HT-29 (cell line): ENCODE measurements at places on chromosomes 16 and 17.
A peak's percentile ranks its signal among the peaks of the same experiment; 100 is the strongest.

DNA sequence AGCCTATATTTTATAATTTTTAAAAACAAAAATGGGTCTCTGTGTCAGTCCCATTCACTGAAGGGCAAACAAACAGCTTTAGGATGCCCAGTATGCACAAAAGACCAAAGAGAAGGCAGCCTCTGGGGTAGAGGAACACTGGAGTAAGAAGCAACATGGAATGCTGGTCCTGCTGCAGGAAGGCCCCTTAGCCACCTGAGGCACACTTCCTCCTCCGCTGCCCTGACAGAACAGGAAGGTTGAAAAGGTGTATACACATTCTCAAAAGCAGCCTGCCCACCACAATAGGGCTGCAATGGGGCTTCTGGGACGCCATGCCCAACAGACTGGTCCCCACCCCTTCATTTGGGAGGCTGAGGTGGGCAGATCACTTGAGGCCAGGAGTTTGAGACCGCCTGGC lies 19.5 kb downstream of the TOM1L2 start:
- DNase-seq: no peak

DNA sequence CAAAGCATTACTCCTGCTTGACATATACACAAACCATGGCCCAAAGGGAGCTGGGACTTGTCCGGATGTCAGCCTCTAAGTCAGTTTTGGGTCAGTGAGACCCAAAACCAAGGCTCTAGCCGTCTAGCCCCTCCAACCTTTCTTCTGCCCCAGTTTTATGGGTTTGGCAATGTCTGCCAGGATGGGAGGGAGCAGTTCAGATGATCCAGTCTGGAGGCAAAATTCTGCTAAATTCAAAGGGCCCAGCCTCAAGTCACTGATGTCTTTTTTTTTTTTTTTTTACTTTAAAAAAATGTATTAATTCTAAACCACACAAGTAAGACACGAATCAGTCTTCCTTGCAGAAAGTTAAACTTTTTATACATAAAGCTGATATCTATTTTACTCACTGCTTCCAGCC lies 8.6 kb downstream of the NLRC5 start:
- DNase-seq: no peak

DNA sequence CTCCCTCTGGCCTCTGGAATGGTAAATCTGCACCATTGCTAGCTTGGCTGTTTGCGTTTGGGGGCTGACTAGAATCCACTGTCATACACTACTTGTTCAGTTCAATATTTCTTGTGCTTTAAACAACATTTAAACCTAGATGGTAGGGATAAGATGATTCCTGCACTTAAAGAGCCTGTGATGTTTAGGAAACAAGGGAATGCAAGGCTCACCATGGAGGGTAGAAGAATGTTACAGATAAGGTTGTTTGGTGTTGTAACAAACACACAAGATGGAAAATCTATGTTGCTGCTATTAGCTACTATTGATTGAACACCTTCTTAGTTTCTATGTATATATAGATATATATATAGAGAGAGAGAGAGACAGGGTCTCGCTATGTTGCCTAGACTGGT lies 31.4 kb downstream of the YPEL2 start:
- no peak for DNase-seq

DNA sequence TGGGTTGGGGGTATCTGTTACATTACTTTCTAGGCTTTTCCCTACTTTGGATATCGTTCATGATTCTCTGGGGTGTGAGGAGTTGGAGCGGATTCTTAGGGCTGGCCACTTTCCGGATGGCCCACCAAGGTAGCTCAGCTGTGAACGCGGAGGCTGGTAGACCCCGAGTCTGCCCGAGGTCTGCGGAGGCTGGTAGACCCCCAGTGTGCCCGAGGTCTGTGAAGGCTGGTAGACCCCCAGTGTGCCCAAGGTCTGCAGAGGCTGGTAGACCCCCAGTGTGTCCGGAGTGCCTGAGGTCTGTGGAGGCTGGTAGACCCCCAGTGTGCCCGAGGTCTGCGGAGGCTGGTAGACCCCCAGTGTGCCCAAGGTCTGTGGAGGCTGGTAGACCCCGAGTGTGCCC lies 99.2 kb upstream of the ZNF469 start:
- no peak for DNase-seq

DNA sequence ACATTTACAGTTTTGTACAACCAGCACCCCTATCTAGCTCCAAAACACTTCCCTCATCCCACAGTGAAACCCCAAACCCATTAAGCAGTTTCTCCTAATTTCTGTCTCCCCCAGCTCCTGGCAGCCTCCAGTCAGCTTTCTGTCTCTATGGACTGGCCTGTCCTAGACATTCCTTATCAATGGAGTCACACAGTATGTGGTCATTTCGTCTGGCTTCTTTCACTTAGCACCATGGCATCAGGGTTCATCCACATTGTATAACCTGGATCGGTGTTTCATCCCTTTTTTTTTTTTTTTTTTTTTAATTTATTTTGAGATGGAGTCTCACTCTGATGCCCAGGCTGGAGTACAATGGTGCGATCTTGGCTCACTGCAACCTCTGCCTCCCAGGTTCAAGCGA lies 68.5 kb downstream of the ZDHHC7 start:
- DNase-seq: no peak

DNA sequence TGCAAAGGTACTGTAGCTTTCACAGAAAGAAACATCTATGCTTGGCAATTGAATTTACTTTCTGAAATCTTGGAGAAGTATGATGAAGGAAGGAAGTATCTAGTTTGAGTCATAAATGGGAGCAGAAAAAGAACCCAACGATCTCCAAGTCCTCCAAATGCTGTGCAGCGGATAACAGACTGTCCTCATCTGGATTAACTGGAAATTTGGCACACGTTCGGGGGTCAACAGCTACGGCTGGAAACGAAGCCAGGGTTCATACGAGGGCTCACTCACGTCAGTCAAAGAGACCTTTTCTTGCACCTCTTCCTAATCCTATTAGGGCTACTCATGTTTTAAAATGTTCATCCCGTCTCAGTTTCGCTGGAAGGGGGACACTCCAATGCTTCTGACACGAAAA lies 152.0 kb downstream of the ZFHX3 start:
- DNase-seq: no peak

DNA sequence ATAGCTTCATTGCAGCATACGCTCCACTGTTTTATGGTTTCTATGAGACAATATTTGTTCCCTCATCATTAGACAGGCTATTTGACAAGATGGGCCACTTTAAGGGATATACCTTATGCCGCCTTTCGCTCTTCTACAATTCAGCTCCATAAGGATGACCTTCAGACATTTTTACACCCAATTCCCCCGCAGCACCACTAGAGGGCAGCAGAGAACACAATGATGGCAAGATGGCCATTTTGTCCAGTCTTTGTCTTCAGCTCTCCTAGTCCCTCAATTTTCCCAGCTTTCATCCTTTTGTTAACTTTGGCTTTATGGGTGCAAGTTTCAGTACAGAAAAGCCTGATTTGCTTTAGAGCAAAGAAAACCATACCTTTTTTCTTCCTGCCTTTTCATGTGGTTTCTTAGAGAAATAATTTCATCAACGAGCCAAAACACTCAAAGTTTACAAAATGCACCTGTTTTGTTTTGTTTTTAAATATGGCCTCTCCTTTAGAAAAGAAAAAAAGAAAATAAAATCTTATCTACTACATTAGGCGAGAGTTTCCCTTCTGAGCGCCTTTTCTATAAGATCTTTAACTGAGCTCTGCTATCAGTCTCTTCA lies 355.3 kb downstream of the TOX3 start:
- peak; percentile 86 for DNase-seq

DNA sequence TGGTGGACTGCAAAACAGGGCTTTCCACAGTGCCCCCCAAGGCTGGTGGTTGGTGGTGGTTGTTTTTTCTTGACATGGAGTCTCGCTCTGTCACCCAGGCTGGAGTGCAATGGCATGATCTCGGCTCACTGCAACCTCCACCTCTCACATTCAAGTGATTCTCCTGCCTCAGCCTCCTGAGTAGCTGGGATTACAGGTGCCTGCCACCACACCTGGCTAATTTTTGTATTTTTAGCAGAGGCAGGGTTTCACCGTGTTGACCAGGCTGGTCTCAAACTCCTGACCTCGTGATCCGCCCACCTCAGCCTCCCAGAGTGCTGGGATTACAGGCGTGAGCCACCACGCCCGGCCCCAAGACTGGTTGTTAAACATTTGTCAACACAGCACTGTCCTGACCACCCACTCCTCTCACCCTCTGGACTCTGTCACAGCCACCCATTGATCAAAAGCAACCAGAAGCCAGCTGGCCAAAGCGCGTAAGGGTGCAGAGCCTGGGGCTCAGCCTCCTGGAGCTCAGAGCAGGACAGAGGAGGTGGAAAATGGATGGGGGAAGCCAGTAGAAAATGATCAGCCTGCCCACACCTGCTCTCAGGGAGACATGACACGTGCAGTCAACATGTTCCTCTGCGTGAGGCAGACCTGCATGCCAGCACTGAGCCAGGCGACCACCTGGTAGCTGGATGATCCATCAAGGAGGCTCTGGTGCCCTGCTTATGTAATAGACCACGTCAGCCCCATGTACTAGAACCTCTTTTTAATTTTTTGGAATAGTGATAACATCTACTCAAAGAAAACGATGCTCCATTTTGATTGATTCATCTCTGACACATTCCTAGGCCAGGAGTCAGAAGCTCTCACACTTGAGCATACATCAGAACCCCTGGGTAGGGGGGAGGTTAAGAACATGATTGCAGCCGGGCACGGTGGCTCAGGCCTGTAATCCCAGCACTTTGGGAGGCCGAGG lies 14.8 kb upstream of the OSGIN1 start:
- no peak for DNase-seq

DNA sequence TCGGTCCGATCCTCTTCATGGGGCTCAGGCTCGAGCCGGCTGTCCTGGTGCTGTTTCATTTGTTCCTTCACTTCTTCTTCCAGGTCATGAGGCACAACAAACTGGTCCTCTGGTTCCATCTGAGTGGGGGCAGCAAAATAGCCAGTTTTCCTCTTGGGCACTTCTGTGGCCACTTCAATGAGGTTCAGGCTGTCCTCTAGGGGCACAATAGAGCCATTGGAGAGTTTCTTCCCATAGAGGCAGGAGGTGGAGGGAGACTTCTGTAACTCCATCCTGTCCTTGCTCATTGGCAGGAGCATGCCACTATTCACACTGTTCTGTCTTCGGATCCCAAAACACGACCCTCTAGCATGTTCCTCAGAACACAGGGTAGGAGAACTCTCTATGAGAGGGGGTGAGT lies 22.9 kb downstream of the MARVELD3 start:
- DNase-seq: peak; percentile 41

DNA sequence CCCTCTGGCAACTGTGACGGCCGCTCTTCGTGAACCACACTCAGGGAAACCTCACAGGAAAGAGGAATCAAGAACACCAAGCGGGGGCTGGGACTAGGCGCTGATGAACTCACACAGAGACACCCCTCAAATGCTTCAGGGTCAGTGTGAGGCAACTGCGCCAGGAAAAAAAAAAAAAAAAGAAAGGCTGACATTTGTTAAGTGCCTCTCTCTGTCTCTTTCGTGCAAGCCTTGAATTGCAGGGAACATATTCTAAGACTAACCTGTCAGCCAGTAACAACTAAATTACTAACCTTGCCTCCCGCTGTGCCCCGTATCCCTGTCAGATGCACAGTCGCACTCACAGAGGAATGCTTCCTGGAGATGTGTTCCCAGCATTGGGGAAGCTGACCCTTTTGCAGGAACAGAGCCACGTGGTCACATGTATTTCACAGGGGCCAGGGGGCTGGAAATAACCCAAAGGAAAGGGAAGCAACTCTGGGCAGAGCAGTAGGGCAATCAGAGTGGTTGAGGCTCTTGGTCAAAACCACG lies 247.8 kb downstream of the XYLT1 start:
- DNase-seq: no peak

GRCh38 chr16:15650698-15651171 lies 690 bp downstream of the NDE1 start:
- peak; percentile 18 for DNase-seq

DNA sequence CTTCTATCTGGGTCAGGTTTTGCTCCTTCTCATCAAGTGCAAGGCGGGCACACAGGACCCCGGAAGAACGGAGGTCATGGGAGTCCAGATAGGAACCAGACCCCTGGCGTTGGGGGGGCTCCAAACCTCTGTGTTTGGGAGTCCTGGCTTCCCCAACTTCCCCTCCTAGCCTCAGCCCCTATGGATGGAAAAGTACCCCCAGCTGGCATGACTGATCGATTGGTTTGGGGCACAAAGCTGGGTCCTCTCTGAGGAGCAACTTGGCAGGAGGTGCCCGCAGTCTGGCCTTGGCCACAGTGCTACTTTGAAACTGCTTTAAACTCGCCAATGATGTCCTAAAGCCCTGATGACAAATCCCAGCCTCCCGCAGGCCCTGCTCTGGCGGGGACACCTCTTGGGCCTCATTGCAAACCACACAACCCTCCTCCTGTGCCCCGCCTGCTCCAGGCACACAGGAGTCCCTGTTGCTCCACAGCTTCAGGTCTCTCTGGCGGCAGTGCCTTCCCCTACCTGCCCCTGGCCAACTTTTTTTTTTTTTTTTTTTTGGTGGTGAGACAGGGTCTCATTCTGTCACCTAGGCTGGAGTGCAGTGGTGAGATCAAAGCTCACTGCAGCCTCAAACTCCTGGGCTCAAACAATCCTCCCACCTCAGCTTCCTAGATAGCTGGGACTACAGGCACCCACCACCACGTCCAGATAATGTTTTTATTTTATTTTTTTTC lies 38.0 kb upstream of the SNN start:
- DNase-seq: no peak

DNA sequence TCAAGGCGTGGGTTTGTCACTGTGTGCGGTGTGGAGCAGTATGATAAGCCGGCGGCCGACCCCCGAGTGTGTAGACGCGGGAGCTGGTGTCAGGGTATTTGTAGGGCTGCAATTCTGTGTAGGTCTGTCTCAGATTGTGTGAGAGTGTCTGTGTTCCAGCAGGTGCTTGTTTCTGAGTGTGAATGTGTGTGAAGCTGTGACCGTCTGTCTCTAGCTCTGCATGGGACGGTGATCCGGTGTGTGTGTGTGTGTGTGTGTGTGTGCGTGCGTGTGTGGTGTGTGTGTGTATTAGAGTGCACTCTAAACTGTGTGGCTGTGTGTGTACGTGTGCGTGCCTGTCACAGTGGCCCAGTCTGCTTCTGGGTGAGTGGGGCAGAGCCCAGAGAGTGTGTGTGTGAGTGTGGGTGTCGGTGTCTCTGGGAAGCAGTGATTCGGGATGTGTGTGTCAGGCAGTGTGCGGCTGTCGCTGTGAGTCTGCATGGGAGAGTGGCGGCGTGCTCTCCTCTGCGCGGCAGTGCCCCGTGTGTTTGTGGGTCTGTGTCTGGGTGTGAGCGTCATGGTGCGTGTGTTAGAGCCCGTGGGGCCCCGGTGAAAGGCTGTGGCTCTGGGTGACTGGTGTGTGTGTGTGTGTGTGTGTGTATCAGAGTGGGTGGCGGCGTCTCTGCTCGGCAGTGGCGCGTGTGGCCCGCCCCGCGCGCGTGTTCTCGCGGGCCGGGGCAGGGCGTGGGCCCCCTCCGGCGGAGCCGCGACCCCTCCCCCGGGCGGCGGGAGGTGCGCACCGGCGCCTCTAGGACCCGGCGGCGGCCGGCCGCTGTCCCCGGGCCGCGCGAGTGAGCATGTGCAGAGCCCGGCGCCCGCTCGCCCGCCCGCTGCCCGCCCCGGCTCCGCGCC lies at the start of gene WSCD1:
Gene WSCD1, plus strand, starts transcription at position 841 of the 891 bp plus-strand sequence. CDS start 10,280 bp downstream, outside the sequence.
- no peak for DNase-seq

GRCh38 chr17:31415004-31415454 lies 23.6 kb downstream of the RAB11FIP4 start:
- no peak for DNase-seq
